ENCODE measurements at places on chromosomes 13 and 19. TPM values are rescaled to one million over a fixed set of nuclear protein-coding genes. Genes with fewer than 3 reads are reported as not detected.

Gene LSM4
- total RNA-seq, result 225 TPM

Gene OR7A5
- not detected for total RNA-seq

Gene KL
- total RNA-seq, result 0.75 TPM

Gene AKT2
- total RNA-seq, result 163 TPM

Gene DKKL1
- total RNA-seq, result not detected

Gene ZNF780A
- 14.7 TPM for total RNA-seq

Gene LILRB2
- not detected for total RNA-seq

Gene LIG1
- 138 TPM for total RNA-seq

Gene BCAM
- not detected for total RNA-seq

Gene GNG7
- 0.07 TPM for total RNA-seq

Gene F7
- total RNA-seq, result not detected

Gene LAIR1
- 7.7 TPM for total RNA-seq
